ENCODE measurements at places on chromosomes 5 and 9. TPM values are rescaled to one million over a fixed set of nuclear protein-coding genes. Genes with fewer than 3 reads are reported as not detected.

ERAP2 gene
- total RNA-seq = 61.4 TPM

GCNT4 gene
- total RNA-seq = 7.4 TPM

SPATA31C1 gene
- total RNA-seq = not detected

CCDC180 gene
- 7.1 TPM for total RNA-seq

TNC gene
- 0.03 TPM for total RNA-seq

IFNA17 gene
- total RNA-seq = not detected

MYMK gene
- total RNA-seq = not detected

PCDHAC2 gene
- total RNA-seq = not detected

NR6A1 gene
- not detected for total RNA-seq

TNIP1 gene
- 110 TPM for total RNA-seq

LCN9 gene
- not detected for total RNA-seq

CTNND2 gene
- 0.20 TPM for total RNA-seq

ZDHHC21 gene
- 4.1 TPM for total RNA-seq

PHF24 gene
- not detected for total RNA-seq

HAVCR2 gene
- 1.4 TPM for total RNA-seq

SELENOP gene
- total RNA-seq = not detected

EPB41L4B gene
- not detected for total RNA-seq

GLRA1 gene
- not detected for total RNA-seq

RNF130 gene
- total RNA-seq = 19.1 TPM

C9orf40 gene
- total RNA-seq = 3.0 TPM

FBP1 gene
- total RNA-seq = 3.6 TPM

SLC27A6 gene
- not detected for total RNA-seq

TLX3 gene
- not detected for total RNA-seq

ALDOB gene
- not detected for total RNA-seq

LECT2 gene
- not detected for total RNA-seq

GLDC gene
- not detected for total RNA-seq

COL23A1 gene
- not detected for total RNA-seq

SKIC3 gene
- 63.8 TPM for total RNA-seq

PNPLA7 gene
- 7.8 TPM for total RNA-seq

C5 gene
- total RNA-seq = 0.89 TPM

LHX2 gene
- 0.14 TPM for total RNA-seq

SAXO1 gene
- total RNA-seq = 0.19 TPM

PCDHGB3 gene
- 0.11 TPM for total RNA-seq

PDCD1LG2 gene
- total RNA-seq = 0.11 TPM

C7 gene
- not detected for total RNA-seq

NUTM2G gene
- not detected for total RNA-seq

TTC23L gene
- not detected for total RNA-seq

SPATA31E1 gene
- total RNA-seq = not detected

PCDHGB7 gene
- not detected for total RNA-seq
